ENCODE measurements at places on chromosomes 2 and 18. TPM values are rescaled to one million over a fixed set of nuclear protein-coding genes. Genes with fewer than 3 reads are reported as not detected.

The GATA6 gene
- 5.7 TPM for total RNA-seq

The PJVK gene
- total RNA-seq = 2.5 TPM

The PRKRA gene
- 48.4 TPM for total RNA-seq

The KCNS3 gene
- total RNA-seq = 1.0 TPM

The CHPF gene
- 94.8 TPM for total RNA-seq

The ANKRD23 gene
- 1.2 TPM for total RNA-seq

The DYSF gene
- 0.15 TPM for total RNA-seq

The TUBA3E gene
- total RNA-seq = not detected

The TMEM178A gene
- 1.0 TPM for total RNA-seq

The RFX8 gene
- total RNA-seq = 36.7 TPM

The LYG2 gene
- not detected for total RNA-seq

The LIPG gene
- 0.83 TPM for total RNA-seq

The ZC3H6 gene
- total RNA-seq = 5.8 TPM
